ENCODE measurements at places on chromosomes 2 and 18.

- no peak for DNase-seq
These were observed 582.6 kb downstream of the CNTNAP5 start for GRCh38 chr2:124607679-124608078.

DNA sequence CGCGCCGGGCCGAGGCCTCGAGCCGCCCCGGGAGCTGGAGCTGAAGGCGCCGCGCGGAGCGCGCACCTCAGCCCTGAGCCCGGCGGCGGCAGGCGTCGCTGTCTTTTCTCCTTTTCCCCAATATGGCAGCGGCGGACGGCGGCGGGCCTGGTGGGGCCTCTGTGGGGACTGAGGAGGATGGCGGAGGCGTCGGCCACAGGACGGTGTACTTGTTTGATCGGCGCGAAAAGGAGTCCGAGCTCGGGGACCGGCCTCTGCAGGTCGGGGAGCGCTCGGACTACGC, 369 bp downstream of the SMCHD1 start:
- no peak for DNase-seq

- DNase-seq, result no peak
These were observed 10.4 kb upstream of the DOCK10 start for GRCh38 chr2:225052703-225053102.

DNA sequence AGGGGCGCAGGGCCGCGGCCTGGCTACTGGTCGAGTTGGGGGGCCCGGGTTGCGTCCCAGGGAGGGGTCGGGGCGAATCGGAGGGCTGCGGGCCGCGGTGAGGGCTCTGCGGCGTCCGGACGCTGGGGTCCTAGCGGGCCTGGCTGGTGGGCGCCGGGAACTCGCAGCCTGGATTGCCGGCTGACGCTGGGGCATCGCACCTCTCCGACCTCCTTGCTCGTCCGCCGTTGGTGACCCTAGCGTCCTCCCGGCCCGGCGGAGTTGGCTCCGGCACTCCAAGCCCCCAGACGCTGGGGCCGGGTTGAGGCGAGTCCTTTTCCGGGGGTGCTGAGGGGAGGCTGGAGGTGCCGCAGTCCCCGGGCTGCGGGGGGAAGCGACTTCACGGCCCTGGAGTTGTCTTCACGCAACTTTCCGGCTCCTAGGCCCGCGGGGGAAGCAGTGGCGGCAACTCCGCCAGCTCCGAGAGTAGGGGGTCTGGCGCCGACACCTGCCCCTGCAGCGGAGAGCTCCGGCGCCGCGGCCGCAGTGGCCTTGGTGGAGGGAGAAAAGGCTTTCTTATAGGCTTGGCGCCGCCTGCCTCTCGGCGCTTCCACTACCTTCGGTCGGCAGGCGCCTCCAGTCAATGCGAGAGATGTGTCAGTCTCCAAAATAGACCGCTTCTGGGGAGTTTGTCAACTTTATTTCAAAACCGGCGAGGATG, 70.3 kb downstream of the HAUS1 start:
- DNase-seq, result no peak

GRCh38 chr2:8171608-8172007, 510.2 kb upstream of the ID2 start:
- no peak for DNase-seq

DNA sequence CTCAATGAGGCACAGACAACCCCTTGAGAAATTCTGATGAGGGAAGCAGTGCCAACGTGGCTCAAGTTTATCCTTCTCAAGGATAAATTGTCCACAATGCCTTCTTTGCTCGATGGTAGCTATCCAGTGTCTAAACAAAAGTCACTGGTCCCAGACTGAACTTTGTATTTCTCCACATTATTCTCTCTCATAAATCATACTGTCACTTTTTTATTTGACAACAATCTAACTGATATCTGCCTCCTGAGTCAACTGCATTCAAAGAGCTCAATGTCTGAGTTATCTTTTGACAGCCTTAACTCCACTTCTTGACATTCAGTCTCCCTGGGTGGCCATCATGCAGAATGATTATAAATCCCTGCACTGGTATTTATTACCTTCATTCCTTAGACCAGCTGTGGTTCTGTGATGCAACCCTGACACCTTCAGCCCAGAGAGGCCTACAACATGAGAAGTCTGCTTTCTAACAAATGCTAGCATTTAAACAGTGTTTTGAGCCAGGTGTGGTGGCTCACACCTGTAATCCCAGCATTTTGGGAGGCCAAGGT, 38.2 kb downstream of the IMMT start:
- DNase-seq, result no peak

- no peak for DNase-seq
These were observed 76.3 kb upstream of the GALNT3 start for GRCh38 chr2:165870346-165870745.

DNA sequence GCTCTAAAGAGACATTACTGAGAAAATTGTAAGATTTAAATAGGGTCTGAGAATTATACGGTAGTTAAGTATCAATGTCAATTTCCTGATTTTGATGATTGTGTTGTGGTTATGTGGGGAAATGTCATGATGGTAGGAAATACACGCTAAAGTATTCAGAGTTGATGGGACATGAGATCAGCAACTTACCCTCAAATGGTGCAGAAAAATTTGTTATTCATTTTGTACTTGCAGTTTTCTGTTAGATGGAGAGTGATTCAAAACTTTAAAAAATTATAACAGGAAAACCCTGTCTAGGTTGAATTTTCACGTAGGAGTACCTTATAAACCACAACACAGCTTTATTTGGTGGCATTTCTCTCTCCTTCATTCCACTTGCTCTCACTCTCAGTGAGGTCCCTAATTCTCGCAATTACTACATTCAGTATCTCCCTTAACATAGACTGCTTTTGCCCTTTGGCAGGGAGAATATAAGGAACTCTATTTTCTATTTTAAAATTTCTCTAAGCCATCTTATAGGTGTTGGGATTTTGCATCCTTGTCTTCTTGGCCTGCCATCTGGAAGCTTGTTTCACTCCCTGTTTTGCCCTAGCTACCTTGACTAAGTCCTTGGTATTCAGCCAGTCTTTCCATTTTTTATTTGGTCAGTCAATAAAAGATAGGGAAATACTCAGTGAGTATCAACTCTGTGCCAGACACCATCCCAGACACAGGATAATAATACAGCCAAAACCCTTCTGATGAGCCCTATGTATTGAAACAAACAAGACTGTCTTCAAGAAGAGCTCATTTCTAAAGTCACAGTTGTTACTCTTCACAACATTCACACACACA, 550.6 kb upstream of the ACVR2A start:
- DNase-seq, result no peak

DNA sequence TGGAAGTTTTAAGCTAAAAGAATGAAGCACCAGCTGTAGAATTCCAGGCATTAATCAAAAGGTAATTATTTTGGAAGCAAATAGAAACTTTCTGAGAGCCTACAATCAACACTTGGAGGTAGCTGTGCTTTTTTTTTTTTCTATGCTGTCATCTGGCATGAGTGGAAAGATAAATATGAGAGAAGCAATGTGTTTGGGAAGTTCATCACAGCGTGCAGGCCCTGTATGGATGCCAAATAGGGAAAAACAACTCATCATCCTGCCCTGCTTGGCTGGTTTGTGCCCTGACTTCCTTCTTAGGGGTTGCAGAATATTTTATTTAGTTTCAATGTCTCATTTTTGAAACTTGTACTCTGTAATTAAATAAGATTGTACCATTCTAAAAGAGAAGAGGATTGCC, 437.4 kb downstream of the PIK3C3 start:
- DNase-seq, result no peak

GRCh38 chr2:85804583-85804982, 50.8 kb downstream of the ATOH8 start:
- DNase-seq, result no peak

- no peak for DNase-seq
These were observed 72.7 kb upstream of the MGAT5 start for GRCh38 chr2:134181219-134181618.
